ENCODE measurements at places on chromosomes 1 and 21.

DNA sequence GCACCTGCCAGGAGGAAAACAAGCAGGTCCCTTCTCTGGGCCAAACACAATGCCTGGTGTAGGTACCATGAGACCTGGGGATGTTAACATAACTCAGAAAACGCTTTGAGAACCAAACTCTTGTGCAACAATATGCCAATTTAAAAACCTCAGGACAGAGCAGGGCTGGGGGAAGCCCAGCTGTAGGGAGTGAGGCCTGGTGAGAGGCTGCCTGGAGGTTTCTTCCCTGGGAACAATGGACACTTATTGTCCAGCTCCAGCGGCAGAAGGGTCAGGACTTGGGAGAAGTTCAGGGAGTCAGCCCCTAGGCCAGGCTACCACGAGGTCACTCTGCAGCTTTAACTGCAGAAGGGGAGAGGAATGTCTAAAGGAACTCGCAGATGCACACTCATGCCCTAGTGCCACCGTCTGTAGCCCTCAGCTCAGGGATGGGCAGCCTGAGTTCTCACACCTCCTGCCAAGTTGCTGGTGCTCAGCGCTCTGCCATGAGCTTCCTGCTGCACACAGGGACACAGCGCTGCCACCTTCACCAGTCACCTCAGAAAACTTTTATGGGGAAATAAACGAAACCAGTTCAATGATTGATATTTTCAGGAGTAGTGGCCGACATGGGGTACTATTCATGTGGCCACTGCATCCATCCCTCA is 8.5 kb downstream of the GPR157 start:
- no peak overlapping the region for H3K4me3 ChIP-seq
- H3K27ac ChIP-seq: no peak overlapping the region
- H3K27me3 ChIP-seq: no peaks in the 10 kb centered on the region

- no peak overlapping the region for H3K4me3 ChIP-seq
- no peak overlapping the region for H3K27ac ChIP-seq
- H3K4me1 ChIP-seq: no peaks in the 10 kb centered on the region
- no peaks in the 10 kb centered on the region for H3K27me3 ChIP-seq
- H3K36me3 ChIP-seq: no peaks in the 10 kb centered on the region
- DNase-seq: no peak
These were observed 712.0 kb upstream of the PRMT6 start for GRCh38 chr1:106344494-106344893.

GRCh38 chr1:178869119-178869697 is 1.7 kb downstream of the ANGPTL1 start:
- DNase-seq: no peak
- H3K4me3 ChIP-seq: no peak overlapping the region
- no peak overlapping the region for H3K27ac ChIP-seq
- H3K27me3 ChIP-seq: no peaks in the 10 kb centered on the region
- peaks cover 7% of the 10 kb centered on the region for H3K36me3 ChIP-seq

DNA sequence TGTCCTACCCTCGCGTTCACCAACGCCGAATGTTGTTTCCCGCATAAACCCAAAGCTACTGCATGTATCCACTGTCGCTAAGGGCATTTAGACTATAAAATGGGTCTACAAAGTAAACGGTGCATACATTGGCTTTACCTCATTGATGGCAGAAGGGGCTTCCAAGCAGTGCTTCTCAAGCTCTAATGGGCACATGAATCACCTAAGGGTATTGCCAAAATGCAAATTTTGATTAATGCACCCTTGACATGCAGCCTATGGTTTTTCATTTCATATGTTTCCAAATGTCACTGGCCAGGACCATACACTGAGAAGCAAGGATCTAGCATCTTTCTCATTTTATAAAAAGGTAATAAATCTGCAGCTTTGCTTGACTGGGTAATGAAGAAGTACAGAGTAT is 2.7 kb downstream of the OR6F1 start:
- no peak overlapping the region for H3K27ac ChIP-seq
- no peak overlapping the region for H3K4me3 ChIP-seq
- H3K4me1 ChIP-seq: no peaks in the 10 kb centered on the region
- no peaks in the 10 kb centered on the region for H3K36me3 ChIP-seq
- DNase-seq: no peak

- peaks cover 23% of the 10 kb centered on the region for H3K36me3 ChIP-seq
- H3K27ac ChIP-seq: peak overlapping the region; percentile 99
- peak overlapping the region; percentile 93 for H3K4me3 ChIP-seq
- DNase-seq: no peak
These were observed 639 bp upstream of the SPATA1 start for GRCh38 chr1:84505493-84506001.

GRCh38 chr1:245334235-245334634 is 179.4 kb downstream of the KIF26B start:
- H3K4me3 ChIP-seq: no peak overlapping the region
- peaks cover 33% of the 10 kb centered on the region for H3K27me3 ChIP-seq
- DNase-seq: no peak
- H3K4me1 ChIP-seq: peaks cover 20% of the 10 kb centered on the region

DNA sequence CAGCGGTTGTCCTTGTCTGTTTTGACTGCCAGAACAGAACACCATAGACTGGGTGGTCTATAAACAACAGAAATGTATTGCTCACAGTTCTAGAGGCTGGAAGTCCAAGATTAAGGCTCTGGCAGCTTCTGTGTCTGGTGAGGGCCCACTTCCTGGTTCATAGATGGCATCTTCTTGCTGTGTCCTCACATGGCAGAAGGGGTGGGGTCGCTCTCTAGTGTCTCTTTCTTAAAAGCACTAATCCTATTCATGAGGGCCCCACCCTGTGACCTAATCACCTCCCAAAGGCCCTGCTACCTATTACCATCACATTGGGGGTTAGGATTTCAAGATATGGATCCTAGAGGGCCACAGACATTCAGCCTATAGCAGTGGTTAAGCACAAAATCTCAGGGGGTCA is 304.4 kb downstream of the NFIA start:
- no peaks in the 10 kb centered on the region for H3K36me3 ChIP-seq
- H3K27ac ChIP-seq: no peak overlapping the region
- peaks cover 4% of the 10 kb centered on the region for H3K27me3 ChIP-seq
- no peak overlapping the region for H3K4me3 ChIP-seq

DNA sequence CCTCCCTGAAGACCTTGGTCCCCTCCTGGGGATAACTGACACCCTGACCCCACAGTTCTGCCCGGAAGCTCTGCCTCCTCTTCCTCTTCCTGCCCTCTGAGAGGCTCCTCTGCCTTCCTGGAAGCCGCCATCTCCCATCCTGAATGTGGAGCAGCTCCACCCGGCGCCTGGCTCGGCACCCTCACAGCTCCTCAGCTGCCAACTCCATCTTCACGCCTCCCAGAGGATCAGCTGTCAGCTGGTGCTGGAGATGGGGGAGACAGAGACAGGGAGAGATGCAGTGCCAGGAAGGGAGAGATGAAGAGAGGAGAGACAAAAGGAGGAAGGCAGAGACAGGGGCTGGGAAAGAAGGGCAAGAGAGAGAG is 210.4 kb upstream of the CSF3R start:
- H3K4me3 ChIP-seq: no peak overlapping the region
- peaks cover 37% of the 10 kb centered on the region for H3K27me3 ChIP-seq
- H3K27ac ChIP-seq: no peak overlapping the region
- H3K36me3 ChIP-seq: no peaks in the 10 kb centered on the region
- no peaks in the 10 kb centered on the region for H3K4me1 ChIP-seq

DNA sequence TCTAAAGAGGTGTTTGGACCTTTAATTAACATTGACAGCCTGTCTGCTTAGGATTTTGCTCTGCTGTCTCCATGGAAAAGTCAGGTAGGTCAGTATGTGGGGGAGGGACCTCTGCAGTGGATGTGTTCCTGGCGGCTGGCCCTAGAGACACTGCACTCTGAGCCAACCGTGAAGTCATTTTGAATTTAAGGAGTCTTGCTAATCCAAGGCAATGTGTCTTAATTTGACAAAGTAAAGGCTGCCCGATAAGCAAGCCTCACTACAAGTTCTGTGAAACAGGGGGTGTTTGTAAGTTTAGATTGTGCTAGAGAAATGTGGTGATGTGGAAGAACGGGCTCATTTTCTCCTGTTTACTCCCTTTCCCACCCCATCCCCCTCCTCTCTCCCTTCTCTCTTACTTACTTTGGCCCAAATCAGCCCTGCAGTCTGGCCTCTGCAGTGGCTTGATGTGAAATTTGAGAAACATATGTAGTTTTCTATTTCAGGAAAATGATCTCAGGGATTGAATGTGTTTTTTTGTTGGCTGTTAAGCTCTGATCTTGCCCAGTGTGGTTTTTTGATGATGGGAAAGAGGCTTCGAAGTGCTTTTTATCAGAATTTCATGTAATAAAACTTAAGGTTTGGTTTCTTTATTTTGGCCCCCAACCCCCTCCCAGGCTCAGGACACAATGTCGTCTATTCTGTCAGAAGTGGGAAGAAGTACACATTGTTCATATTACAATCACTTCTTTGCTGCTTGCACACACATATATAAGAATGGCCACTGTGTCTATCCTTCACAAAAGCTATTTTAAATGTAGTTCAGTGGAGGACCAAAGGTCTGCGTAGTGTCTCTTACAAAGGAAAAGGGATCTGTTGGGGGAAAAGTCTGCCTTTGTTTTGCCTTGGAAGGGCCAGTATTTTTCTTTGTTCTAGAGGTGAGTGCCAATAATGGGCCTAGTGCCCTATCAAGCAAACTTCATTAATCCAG is 96.6 kb downstream of the FGGY start:
- H3K27me3 ChIP-seq: no peaks in the 10 kb centered on the region
- H3K36me3 ChIP-seq: no peaks in the 10 kb centered on the region
- no peak for DNase-seq

DNA sequence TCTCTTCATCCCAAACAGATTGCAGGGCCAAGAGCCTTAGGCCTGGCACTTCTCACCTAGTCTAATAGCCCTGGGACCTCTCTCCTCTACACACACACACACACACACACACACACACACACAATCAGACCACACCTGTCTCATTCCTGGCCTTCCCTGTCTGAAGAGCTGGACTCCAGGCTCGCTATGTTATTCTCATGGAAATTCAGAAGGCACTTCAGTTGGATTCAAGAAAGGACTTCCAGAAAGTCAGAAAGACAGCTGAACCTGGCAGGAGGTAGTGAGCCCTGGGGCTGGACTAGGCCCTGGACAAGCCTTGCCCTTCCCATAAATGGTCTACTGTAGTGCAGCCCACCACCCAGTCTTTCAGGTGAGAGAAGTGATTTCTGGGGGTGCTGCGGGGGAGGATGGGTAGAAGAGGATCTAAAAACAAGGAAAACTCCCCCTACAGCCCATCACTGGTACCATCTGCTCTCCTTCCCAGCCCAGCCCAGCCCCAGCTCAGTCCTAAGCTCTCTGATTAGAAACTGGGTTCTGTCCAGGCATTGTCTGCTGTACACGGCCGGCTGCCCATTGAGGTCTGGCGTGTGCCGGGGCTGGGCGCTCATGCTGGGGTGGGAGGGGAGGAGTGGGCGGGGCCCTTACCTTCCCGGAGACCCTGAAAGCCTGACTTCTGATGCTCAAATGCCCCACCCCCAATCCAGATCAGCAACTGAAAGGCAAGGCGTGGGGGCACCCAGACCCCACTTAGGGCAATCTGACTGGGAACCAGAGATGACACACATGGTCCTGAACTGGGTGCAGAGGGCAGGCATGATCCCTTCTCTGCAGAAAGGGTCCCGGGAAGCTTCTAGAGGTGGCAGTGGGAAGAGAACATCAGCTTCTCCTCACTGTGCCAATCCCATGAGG is 2.5 kb downstream of the KIF21B start:
- H3K4me1 ChIP-seq: peaks cover 18% of the 10 kb centered on the region
- H3K36me3 ChIP-seq: no peaks in the 10 kb centered on the region
- no peak overlapping the region for H3K4me3 ChIP-seq
- peaks cover 13% of the 10 kb centered on the region for H3K27me3 ChIP-seq
- DNase-seq: no peak

DNA sequence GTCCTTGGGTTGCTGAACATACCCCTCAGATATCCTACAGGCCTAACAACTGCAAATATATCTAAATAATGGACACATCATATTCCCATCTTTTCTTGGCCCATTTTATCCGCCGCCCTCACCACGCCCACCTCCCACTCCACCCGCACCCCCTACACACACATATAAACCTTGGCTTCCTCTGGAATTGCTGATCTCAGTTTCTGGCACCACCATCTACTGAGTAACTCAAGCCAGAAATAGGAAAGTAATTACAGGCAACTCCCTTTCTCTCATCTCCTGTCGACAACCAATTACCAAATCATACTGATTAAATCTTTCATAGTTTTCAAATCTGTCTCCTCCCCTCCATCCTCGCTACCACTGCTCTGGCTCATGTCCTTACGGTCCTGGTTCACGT is 4.7 kb downstream of the RGS8 start:
- no peak overlapping the region for H3K4me3 ChIP-seq
- H3K27me3 ChIP-seq: peaks cover 20% of the 10 kb centered on the region
- DNase-seq: no peak
- H3K4me1 ChIP-seq: peaks cover 20% of the 10 kb centered on the region
- H3K27ac ChIP-seq: no peak overlapping the region

DNA sequence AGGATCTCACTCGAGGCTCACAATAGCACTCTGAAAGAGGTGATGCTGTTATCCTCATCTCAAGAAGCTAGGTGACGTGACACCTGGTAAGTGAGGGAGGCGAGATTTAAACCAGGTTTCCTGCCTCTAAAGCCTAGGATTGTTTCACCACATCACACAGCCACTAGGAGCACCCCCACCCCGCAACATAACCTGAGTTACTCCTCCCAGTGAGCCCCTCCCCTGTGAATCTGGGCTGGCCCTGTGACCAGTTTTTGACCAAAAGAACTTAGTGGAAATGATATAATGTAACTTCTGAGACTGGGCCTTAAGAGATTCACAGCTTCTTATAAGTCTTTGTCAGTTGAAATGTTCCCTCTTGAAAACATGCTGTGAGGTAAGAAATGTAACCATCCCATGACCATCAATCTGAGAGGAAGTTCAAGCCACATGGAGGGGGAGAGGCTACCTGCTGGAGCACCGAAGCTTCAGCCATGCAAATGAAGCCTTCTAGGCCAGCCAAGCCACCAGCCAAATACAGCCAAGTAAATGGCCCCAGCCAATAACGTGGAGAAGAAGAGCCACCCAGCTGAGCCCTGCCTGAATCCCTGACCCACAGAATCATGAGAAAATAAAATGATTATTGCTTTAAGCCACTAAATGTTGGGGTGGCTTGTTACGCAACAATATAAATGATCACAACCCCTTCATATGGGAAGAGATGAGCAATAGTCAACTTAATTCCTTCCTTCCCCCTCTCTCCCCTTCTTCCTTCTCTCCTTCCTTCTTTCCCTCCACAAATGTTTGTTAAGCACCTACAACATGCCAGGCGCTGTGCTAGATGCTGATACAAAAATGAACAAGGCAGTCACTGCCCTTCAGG is 61.0 kb upstream of the FAM20B start:
- DNase-seq: no peak
- H3K4me3 ChIP-seq: no peak overlapping the region
- no peaks in the 10 kb centered on the region for H3K4me1 ChIP-seq
- no peaks in the 10 kb centered on the region for H3K36me3 ChIP-seq
- peaks cover 1% of the 10 kb centered on the region for H3K27me3 ChIP-seq

GRCh38 chr1:94806441-94806871 is 13.7 kb upstream of the SLC44A3 start:
- no peak for DNase-seq
- H3K36me3 ChIP-seq: peaks cover 4% of the 10 kb centered on the region
- peak overlapping the region; percentile 24 for H3K4me3 ChIP-seq
- H3K27ac ChIP-seq: peak overlapping the region; percentile 91
- no peaks in the 10 kb centered on the region for H3K27me3 ChIP-seq

DNA sequence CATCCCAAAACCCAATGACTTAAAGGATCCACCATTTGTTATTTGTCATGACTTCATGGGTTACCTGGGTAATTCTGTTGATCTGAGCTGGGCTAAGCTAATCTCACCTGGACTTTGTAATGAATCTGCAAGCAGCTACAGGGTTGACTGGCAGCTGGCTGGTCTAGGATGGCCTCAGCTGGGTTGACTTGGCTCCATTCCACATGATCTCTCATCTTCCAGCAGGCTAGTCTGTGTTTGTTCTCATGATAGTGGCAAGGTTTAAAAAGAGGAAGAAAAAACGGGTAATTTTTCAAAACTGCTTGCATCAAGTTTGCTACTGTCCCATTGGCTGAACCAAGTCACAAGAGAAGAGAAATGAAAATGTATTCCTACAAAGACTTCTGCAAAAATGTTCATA is 24.8 kb upstream of the ZMYM4 start:
- no peaks in the 10 kb centered on the region for H3K36me3 ChIP-seq
- DNase-seq: no peak
- H3K27me3 ChIP-seq: no peaks in the 10 kb centered on the region
